ENCODE measurements at places on chromosomes 12 and 14.

- H3K4me3 ChIP-seq = no peak overlapping the region
- no peaks in the 10 kb centered on the region for H3K36me3 ChIP-seq
- no peak overlapping the region for H3K27ac ChIP-seq
- no peaks in the 10 kb centered on the region for H3K27me3 ChIP-seq
- no peak for DNase-seq
Observed at GRCh38 chr14:59695198-59695597, 118.6 kb upstream of the CCDC175 start.

- no peaks in the 10 kb centered on the region for H3K27me3 ChIP-seq
- peaks cover 6% of the 10 kb centered on the region for H3K4me1 ChIP-seq
- H3K27ac ChIP-seq = peak overlapping the region; percentile 23
- H3K36me3 ChIP-seq = no peaks in the 10 kb centered on the region
Observed at GRCh38 chr14:52048641-52049204, 20.1 kb downstream of the NID2 start.

- no peaks in the 10 kb centered on the region for H3K4me1 ChIP-seq
- H3K36me3 ChIP-seq = no peaks in the 10 kb centered on the region
- no peaks in the 10 kb centered on the region for H3K27me3 ChIP-seq
- no peak overlapping the region for H3K27ac ChIP-seq
Observed at GRCh38 chr14:47270715-47271114, 404.7 kb downstream of the MDGA2 start.

- H3K4me1 ChIP-seq = no peaks in the 10 kb centered on the region
- no peaks in the 10 kb centered on the region for H3K27me3 ChIP-seq
- no peak overlapping the region for H3K4me3 ChIP-seq
- DNase-seq = no peak
- H3K27ac ChIP-seq = no peak overlapping the region
Observed at GRCh38 chr14:62696331-62696924, 348.8 kb downstream of the KCNH5 start.

DNA sequence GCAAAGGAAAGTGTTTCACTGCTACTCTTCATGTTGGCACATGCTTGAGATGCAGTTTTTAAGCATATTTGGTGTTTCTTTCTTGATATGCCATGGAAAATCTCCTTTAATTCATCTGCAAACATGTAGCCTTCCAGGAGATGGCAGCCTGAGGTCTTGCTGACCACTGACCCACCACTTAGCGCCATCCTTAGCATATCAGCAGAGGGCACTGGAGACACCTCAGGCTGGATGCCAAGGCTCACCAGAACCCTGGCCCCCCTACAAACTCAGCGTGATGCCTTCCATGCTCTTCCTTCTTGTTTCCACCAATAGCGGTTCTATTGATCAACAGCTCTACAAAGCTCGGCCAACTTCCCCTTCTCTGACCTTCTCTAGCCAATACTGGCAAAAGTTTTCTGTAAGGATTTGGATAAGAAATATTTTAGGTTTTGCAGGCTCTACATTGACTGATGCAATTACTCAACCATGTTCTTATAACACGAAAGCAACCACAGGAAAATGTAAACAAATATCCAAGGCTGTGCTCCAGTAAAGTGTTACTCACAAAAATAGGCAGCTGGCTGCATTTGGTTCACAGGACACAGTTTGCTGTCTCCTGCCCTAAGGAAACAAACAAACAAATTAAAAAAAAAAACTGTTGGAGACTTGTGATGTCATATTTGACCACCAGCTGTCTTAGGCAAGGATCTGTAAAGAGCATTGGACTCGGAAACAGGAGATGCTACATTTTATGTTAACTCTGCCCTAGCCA is 209.7 kb downstream of the SLC15A4 start:
- no peak overlapping the region for H3K27ac ChIP-seq
- no peaks in the 10 kb centered on the region for H3K36me3 ChIP-seq

- no peaks in the 10 kb centered on the region for H3K4me1 ChIP-seq
- no peaks in the 10 kb centered on the region for H3K36me3 ChIP-seq
- no peak overlapping the region for H3K4me3 ChIP-seq
- no peak for DNase-seq
Observed at GRCh38 chr12:89817501-89818226, 109.0 kb upstream of the ATP2B1 start.

- no peak overlapping the region for H3K27ac ChIP-seq
- no peaks in the 10 kb centered on the region for H3K4me1 ChIP-seq
- no peak for DNase-seq
- no peak overlapping the region for H3K4me3 ChIP-seq
- no peaks in the 10 kb centered on the region for H3K27me3 ChIP-seq
- H3K36me3 ChIP-seq = no peaks in the 10 kb centered on the region
Observed at GRCh38 chr12:40643506-40643905, 48.7 kb upstream of the CNTN1 start.

DNA sequence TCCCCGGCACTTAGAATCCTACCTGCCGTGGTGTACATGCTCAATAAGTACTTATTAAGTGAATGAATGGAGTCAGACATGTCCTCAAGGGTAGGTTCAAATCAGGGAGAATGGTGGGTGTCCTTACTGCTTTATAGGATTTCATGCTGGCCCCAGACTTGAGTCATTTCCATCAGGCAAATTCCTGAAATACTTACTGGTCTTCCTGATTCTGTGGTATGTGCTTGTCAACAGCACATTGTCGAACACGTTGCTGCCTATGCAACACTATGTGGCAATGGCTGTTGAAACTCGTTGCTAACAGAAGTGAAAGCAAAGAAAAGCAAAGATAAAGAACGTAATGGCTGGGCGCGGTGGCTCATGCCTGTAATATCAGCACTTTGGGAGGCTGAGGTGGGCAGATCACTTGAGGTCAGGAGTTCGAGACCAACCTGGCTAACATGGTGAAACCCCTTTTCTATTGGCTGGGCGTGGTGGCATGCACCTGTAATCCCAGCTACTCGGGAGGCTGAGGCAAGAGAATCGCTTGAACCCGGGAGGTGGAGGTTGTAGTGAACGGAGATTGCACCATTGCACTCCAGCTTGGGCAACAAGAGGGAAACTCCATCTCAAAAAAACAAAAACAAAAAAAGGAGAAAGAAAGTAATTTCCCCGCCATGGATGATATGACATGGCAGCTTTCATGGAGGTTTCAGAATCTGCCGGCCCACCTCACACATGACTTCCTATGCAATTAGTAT is 214.9 kb downstream of the ZFP36L1 start:
- H3K27me3 ChIP-seq = no peaks in the 10 kb centered on the region
- H3K27ac ChIP-seq = peak overlapping the region; percentile 87
- no peak for DNase-seq
- no peak overlapping the region for H3K4me3 ChIP-seq
- H3K4me1 ChIP-seq = no peaks in the 10 kb centered on the region

DNA sequence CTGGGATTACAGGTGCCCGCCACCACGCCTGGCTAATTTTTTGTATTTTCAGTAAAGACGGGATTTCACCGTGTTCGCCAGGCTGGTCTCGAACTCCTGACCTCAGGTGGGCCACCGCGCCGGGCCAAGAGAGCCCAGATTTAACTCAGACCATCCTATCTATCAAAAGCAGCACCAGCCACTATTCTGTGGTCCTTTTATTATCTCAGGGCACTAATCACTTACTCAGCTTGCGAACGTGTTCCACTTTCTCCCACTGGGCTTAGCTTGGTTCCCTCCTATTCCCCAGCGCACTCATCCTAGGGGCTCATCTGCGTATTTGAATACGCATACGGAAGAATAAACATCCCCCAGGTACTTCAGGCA is 16.2 kb upstream of the AACS start:
- H3K36me3 ChIP-seq = no peaks in the 10 kb centered on the region
- no peak overlapping the region for H3K27ac ChIP-seq
- no peak for DNase-seq
- peak overlapping the region; percentile 60 for H3K4me3 ChIP-seq
- no peaks in the 10 kb centered on the region for H3K4me1 ChIP-seq

GRCh38 chr14:60650373-60650961 is 1.2 kb upstream of the SIX1 start:
- H3K27me3 ChIP-seq = peaks cover 98% of the 10 kb centered on the region
- no peaks in the 10 kb centered on the region for H3K36me3 ChIP-seq
- peaks cover 4% of the 10 kb centered on the region for H3K4me1 ChIP-seq
- no peak overlapping the region for H3K4me3 ChIP-seq
- DNase-seq = no peak

GRCh38 chr12:28121899-28122655 is 68.2 kb upstream of the CCDC91 start:
- no peaks in the 10 kb centered on the region for H3K27me3 ChIP-seq
- no peak overlapping the region for H3K27ac ChIP-seq
- DNase-seq = no peak
- H3K36me3 ChIP-seq = no peaks in the 10 kb centered on the region
- H3K4me3 ChIP-seq = no peak overlapping the region

DNA sequence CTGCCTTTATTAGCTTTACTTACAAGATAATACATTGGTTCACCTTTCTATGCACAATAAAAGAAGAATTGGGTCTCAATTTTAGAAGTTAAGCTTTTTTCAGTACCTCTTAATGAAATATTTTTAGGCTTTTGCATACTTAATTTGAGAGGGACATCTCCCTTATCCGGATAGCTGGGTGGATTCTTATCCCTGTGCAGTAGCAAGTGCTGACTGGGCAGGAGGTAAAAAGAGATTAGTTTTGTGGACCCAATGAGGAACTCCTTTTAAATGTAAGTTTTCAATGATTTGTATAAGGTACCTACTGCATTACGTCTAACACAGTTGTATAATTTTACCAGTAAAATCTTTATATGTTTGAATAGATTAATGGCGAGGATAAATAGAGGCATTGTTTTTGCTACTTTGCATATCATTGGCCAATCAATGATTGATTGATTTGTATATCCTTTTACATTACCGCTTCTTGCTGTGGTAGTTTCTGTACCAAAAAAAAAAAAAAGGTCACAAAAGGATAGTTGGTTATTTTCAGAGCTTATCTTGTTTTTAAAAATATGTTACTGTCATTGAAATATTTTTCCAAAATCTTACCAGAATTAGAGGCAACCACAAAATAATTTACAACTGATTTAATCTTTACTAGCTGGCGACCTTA is 2.2 kb downstream of the CPSF6 start:
- no peak for DNase-seq
- H3K36me3 ChIP-seq = no peaks in the 10 kb centered on the region
- H3K4me1 ChIP-seq = no peaks in the 10 kb centered on the region
- no peak overlapping the region for H3K27ac ChIP-seq

DNA sequence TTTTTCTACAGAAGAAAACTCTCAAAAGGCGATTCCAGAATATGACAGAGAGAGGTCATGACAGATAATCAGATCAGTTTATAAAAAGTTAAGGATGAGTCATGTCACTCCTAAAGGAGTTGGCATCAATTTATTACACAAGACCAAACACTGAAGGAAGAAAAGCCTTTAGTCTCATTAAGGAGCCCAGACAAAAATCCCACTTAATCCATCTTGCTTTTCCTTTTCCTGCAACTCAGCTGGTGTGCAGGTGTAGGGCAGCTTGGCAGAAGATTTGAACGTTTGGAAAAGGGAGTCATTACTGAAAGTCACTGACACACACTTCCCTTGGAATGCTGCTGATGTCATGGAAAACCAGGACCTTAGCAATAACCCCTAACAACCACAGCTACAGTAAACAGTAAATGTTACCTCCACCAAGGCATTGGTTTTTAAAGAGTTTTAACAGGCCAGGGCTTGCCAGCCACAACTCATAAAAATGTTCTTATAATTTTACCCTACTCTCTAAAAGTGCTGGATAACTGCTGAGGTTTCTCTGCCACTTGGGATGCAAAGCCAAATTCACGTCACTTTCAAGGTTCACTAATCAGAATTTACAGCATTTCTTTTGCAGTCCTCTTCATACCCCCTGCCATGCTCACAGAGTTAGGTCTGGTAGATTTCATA is 320.6 kb downstream of the RAD51B start:
- no peaks in the 10 kb centered on the region for H3K36me3 ChIP-seq
- no peak for DNase-seq
- peaks cover 4% of the 10 kb centered on the region for H3K4me1 ChIP-seq
- peak overlapping the region; percentile 92 for H3K27ac ChIP-seq
- H3K4me3 ChIP-seq = no peak overlapping the region
- H3K27me3 ChIP-seq = no peaks in the 10 kb centered on the region

- H3K4me3 ChIP-seq = no peak overlapping the region
- H3K4me1 ChIP-seq = no peaks in the 10 kb centered on the region
- H3K27ac ChIP-seq = no peak overlapping the region
- H3K36me3 ChIP-seq = no peaks in the 10 kb centered on the region
- DNase-seq = no peak
- no peaks in the 10 kb centered on the region for H3K27me3 ChIP-seq
Observed at GRCh38 chr12:106154751-106155273, 16.1 kb upstream of the NUAK1 start.

GRCh38 chr14:106831322-106831720 is 1304.9 kb downstream of the TMEM121 start:
- no peaks in the 10 kb centered on the region for H3K4me1 ChIP-seq
- H3K4me3 ChIP-seq = no peak overlapping the region
- DNase-seq = no peak
- H3K27ac ChIP-seq = no peak overlapping the region
- H3K36me3 ChIP-seq = no peaks in the 10 kb centered on the region

DNA sequence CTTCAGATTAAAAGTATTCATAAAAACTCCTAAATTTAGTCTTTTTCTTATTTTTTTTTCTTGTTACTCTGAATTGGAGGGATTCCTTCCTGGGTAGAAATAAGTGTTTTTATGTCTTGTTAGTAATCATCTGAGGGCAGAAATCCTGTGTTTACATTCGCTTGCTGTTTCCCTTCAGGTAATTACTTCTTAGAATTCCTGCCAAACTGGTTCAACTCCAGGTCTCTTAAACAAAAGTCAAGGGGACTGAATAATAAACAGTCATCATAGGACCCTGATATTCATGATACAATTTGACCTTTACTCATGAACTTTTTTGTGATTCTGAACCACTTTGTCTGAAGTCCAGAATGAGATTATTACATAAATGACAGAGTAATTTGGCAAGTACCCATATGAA is 843.9 kb downstream of the FLRT2 start:
- H3K27ac ChIP-seq = no peak overlapping the region
- no peaks in the 10 kb centered on the region for H3K4me1 ChIP-seq
- no peaks in the 10 kb centered on the region for H3K36me3 ChIP-seq

- H3K36me3 ChIP-seq = no peaks in the 10 kb centered on the region
- no peak overlapping the region for H3K27ac ChIP-seq
- DNase-seq = no peak
- no peaks in the 10 kb centered on the region for H3K27me3 ChIP-seq
- no peaks in the 10 kb centered on the region for H3K4me1 ChIP-seq
- H3K4me3 ChIP-seq = no peak overlapping the region
Observed at GRCh38 chr12:103560604-103561101, 26.4 kb upstream of the STAB2 start.

DNA sequence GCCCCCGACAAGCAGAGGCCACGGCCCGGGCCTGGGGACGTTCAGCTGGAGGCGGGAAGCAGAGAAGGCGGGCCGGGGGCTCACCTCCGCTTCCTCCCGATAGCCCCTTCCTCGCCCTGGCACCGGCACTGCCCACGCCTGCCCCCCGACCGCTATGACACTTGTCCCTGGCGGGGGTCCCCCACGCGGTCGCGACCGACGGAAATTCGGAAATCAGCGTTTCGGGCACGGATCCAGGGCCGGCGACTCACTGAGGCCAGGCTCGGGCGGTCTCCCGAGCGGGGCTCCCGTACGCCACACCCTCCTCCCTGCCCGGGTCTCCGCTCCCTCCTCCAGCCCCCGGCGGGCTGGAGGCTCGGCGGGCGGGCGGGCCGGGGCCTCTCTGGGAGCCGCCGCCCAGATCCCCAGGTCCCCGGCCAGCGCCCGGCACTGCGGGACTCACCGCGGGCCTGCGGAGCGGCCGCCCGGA is 581 bp downstream of the PITPNM2 start:
- no peaks in the 10 kb centered on the region for H3K27me3 ChIP-seq
- H3K36me3 ChIP-seq = no peaks in the 10 kb centered on the region
- DNase-seq = no peak
- no peaks in the 10 kb centered on the region for H3K4me1 ChIP-seq

Data from breast epithelium (tissue), 4 donors.